ENCODE measurements at places on chromosomes 12 and 14.
A peak's percentile ranks its signal among the peaks of the same experiment; 100 is the strongest.

- no peak for DNase-seq
Observed at GRCh38 chr12:82625523-82625922, 61.2 kb upstream of the TMTC2 start.

GRCh38 chr12:97536353-97536752 lies 73.7 kb downstream of the RMST start:
- no peak for DNase-seq

DNA sequence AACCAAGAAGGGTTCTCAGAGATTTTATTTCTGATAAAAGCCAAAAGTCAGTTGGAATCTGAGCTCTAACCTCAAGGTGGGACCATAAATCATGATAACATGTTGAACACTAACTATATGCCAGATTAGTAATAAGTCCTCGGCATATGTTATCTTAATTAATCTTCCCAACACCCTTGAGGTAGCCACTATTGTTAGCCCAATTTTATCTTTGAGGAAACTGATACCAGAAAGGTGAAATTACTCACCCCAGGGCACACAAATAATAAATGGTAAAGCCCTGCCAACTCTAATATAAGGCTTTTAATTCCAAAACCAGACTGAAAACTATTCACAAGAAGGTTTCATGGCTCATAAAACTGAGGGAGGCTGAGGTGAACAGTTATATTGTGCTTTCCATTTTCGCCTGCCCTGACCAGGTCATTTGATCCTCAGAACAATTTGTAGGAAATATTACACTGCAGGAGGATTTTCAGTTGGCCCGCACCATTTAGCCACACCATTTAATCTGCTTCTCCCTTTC lies 16.1 kb upstream of the NUAK1 start:
- DNase-seq: no peak

DNA sequence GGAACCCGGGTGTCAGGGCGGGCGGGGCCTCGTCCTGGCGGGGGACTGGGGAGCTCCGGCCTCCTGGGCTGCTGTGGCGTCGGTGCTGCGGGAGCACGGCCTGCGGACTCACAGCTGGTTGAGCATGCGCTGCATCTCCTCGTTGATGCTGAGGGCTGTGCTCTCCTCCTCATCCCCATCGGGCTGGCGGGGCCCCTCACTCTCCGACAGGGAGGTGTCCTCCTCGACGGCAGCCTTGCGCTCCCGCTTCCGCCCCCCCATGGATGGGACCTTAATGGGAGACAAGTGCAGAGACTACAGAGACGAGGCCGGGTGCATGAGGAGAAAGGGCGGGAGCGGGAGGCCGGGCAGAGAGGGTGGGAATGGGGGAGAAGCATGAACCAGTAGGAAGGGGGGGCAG lies 7.3 kb downstream of the IFFO1 start:
- DNase-seq: no peak

DNA sequence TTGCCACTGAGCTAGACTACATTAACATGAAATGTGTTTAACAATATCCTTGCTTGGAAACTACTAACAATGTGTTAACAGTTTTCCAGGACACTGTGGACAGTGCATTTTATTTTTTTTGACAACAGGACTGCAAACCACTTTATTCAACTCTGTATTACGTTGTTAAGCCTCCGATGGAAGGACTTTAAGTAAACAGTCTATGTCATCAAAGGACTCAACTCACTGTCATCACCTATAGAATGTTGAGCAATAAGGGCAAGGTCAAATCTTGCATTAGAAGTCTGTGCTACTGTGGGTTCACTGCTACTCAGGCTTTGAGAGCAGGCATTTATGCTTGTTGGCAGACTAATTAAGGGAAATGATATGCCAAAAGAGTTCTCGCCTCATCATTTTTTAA lies 483.7 kb downstream of the FLRT2 start:
- DNase-seq: no peak

DNA sequence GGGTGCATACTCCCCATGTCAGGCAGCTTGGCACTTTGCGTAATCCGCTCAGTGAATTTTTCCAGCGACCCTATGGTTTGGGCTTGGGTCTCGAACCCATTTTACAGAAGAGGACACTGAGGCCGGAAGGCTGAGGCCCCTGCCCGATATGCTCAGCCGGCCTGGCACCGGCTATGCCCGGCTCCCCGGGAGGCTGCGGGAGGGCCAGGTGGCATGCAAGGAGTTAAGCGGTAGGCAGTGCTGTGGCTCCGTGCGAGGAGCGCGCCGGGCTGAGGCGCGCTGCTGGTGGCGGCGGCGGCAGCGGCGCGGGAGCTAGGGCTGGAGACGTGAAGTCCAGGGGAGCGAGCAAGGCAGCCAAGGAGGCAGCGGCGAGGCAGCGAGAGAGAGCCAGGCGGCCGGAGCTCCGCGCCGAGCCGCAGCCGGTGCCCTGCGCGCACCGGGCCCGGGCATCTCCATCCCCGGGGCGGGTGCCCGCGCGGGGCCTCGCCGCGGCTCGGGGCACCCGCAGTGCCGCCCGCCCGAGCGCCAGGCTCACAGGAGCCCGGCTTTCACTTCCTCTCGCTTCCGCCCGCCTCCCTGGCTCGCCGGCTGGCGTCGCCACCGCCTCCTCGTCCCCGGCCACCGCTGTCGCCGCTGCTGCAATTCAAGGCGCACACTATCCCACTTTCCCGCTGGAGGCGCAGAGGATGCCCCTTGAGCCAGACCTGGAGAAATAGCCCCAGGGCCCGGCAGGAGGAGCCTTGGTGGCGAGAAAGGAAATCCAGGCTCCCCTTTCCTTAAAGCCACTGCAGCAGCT lies at the start of gene WSCD2:
Gene WSCD2, plus strand, starts transcription at position 272 of the 796 bp plus-strand sequence. CDS start 66,545 bp downstream, outside the sequence.
- DNase-seq: peak; percentile 69

DNA sequence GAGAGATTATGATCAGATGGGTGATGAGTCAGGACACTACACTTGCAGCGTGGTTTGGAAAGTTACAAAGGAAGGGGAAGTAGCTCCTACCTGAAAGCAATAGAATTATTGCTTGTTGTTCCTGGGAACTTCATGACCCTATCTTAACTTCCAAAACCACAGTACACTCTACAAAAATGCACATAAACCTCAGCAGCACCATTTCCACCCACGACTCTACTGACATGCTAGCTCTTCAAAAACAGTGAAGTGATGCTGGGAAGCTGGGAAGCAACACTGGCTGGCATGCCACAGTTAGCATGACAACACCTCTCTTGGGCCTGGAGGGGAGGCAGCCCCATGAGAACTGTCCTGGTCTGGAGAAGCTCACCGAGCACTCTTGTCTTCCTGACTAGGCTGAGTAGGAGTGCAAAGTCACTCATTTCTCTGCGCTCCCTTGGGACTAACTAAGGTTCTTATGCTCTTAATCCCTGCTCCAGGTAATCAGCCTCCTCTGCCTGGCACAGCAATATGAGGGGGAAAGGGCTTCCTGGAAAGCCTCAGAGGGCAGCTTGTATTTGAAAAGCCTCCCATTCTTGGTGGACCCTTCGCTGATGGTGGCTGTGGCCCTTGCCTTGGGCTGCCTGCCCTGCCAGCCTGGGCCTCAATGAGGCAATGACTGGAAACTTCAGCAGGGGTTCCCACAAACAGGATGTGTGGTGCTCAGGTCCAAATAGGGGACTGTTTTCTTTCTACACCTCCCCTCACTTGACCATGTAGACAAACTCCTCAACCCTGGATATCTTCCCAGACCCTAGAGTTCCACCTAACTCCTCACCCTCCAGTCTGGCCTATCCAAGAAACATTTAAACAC lies 1.2 kb downstream of the KRT3 start:
- no peak for DNase-seq

DNA sequence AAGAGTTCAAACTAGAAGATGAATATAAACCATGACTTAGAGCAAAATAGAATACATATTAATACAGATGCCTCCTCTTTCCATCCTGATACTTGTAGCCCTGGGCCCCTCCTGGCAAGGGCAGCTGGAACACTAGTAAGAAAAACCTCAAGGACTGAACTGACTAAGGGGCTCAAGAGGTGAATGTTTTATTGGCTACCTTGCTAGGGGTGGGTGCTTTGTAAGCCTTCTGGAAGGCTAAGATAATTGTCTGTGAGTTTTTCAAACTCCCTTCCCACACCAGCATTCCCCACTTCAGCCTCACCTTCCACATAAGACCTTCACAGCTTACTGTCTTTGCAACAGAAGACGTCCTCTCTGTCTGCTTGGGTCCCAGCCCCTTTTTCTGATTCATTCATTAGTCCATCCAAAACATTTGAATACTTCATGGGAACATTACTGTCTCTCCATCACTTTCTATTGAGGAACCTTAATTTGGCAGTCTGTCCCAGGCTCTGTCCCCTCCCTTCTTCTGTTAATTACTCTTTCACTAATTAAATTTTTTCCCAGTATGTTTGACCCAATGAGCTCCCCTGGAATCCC lies 1.1 kb upstream of the MARCHF9 start:
- no peak for DNase-seq

- DNase-seq: peak; percentile 84
Observed at GRCh38 chr12:109110988-109111495, 5.3 kb upstream of the ACACB start.

- DNase-seq: no peak
Observed at GRCh38 chr14:33660248-33660647, 290.6 kb downstream of the EGLN3 start.

GRCh38 chr12:69211160-69211559 lies 28.2 kb upstream of the CPSF6 start:
- DNase-seq: no peak

DNA sequence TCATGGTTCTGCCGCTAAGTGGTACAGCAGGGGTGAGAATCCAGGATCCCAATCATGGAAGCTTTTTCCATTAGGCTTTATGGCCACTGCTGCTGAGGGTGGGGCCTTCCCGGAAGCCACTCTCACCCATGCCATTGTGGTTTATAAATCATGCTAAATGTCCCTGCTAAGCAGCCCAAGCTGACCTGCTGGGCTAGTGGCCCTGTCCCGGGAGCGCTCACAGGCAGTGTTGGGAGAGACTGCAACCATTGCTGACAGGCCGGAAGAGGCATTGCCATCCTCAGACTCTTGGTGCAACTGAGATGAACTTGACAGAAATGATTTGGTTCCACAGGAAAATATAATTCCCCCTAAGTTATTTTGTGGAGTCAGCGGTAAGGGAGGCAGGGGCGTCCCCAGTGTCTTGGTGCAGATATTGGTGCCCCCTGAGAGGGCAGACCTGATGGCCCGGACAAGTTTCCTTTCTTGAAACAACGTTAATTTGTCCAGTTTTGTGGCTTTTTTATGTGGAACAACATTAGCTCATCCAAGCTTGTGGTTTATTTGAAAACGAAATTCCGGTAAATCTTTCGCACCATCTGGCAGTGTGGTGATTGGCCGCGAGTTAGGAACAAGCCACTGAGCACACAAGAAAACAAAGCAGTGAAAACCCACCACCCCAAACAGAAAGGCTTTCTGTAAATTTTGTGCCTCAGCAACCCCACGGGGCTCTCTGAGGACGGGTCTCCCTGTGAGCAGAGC lies 82.3 kb downstream of the SSPN start:
- DNase-seq: no peak

DNA sequence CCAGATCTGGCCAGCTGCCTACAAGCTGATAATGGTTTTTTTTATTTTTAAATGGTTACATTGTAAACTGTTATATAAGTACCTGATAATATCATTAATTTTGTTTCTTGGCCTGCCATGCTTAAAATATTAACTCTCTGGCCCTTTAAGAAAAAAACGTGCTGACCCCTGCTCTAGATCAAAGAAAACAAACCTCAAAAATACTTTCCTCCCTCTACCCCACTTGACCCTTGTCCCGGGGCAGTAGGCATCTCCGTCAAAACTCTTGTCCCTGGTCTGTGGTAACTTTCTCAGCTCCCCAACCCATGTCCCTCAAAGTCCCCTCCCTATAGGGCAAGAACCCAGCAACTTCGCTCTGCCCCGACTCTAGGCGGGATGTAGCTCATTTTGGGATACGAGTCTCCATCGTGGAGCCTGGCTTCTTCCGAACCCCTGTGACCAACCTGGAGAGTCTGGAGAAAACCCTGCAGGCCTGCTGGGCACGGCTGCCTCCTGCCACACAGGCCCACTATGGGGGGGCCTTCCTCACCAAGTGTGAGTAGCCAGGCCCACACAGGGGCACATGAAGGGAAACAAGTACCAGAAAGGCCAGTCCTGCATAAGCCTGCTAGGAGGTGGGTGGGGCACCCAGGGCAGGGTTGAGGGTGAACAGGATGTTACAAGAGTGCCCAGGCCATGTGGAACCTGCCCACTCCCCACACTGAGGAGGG lies 3.5 kb downstream of the RDH5 start:
- DNase-seq: no peak

DNA sequence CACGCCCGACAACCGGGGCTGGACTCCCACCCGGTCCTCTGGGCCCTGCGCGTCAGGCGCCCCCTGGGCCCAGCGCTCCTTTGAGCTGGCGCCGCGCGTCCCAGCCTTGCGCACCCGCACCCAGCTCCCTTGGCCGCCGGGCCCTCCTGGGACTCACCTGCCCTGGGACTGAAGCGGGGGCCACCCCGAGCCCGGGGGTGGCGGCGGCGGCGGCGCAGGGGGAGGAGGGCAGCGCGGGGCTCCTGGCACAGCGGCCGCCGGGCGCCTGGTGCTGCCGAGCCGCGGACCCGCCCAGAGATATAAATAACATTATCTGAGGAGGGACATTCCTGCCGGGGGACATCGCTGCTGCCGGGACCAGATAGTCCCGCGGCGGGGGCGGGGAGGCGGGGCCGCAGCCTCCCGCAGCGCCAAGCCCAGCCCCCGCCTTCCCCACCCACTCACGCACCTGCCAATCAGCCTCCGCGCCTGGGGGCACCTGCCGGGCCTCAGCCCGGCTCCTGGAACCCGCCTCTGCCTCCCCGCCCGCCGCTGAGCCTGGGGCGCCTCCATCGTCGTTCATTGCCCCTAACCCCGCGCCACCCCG lies at the start of gene SPTB:
Gene SPTB, minus strand, starts transcription at position 273 of the 586 bp plus-strand sequence. CDS start 56,813 bp downstream, outside the sequence.
- peak; percentile 28 for DNase-seq

GRCh38 chr12:48852734-48853688 lies 1.0 kb upstream of the DDX23 start:
- peak; percentile 93 for DNase-seq

- DNase-seq: no peak
Observed at GRCh38 chr14:62957562-62957961, 87.7 kb downstream of the KCNH5 start.

GRCh38 chr12:47029903-47030302 lies 49.5 kb upstream of the PCED1B start:
- no peak for DNase-seq

- DNase-seq: no peak
Observed at GRCh38 chr12:5996459-5996858, 51.4 kb upstream of the ANO2 start.

GRCh38 chr14:69010648-69011047 lies 31.5 kb upstream of the ACTN1 start:
- DNase-seq: no peak

- DNase-seq: peak; percentile 90
Observed at GRCh38 chr12:2335109-2335508, 282.3 kb downstream of the CACNA1C start.

DNA sequence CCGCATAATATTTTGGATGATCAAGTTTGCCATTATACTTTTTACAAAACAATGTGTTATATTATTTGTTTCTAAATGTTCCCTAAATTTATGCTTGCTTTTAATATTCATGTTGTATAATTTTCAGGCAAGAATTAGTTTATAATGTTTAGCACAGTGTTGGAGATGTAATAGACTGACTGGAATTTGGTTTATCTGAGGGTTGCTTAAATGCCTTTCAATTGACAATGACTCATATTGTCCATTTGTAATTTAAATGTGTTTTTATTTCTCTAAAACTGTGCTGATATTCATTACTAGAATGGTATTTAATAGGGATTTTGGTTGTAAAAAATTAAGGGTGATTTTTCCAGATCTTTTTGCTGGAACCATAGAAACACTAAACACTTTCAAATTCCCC lies 788.4 kb downstream of the SLC6A15 start:
- no peak for DNase-seq

- DNase-seq: peak; percentile 67
Observed at GRCh38 chr14:32633224-32633859, 304.2 kb downstream of the AKAP6 start.
